Neuronal stem cell (in vitro differentiated cells): ENCODE measurements at places on chromosomes 3 and 15.

DNA sequence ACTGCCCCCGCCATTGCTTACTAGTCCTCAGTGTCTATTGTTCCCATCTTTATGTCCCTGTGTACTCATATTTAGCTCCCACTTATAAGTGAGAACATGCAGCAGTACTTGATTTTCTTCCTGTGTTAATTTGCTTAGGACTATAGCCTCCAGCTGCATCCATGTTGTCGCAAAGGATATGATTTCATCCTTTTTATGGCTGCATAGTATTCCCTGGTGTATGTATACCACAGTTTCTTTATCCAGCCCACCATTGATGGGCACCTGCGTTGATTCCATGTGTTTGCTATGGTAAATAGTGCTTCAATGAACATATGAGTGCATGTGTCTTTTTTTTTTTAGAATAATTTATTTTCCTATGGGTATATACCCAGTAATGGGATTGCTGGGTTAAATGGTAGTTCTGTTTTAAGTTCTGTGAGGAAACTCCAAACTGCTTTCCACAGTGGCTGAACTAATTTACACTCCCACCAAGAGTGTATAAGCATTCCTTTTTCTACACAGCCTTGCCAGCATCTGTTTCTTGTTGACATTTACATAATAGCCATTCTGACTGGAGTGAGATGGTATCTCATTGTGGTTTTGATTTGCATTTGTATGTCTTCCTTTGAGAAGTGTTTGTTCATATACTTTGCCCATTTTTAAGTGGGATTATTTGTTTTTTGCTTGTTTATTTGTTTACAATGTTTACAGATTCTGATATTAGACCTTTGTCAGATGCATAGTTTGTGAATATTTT is 53.7 kb downstream of the GALK2 start:
- no peak for DNase-seq

- no peak for DNase-seq
Observed at GRCh38 chr15:49406352-49407118, 16.5 kb upstream of the FGF7 start.

- DNase-seq: no peak
Observed at GRCh38 chr15:83299462-83299861, 15.0 kb upstream of the BNC1 start.

DNA sequence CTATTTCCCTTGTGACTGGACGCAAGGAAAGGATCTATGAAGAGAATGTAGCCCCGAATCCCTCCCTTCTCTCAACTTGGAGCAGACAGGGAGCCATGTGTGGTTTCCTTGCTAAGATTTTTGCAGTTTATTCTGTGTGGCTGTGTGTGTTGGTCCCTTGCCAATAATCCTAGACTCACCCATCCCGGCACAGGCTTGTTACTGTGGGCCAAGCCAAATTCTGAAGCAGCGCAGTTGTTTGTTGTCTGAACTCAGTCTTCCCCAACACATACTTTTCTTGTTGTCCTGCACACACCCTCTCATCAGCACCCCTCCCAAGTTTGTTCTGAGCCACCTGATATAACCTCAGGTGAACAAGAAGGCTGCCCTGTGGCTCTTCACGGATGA is 193.3 kb upstream of the CTDSPL start:
- no peak for DNase-seq

DNA sequence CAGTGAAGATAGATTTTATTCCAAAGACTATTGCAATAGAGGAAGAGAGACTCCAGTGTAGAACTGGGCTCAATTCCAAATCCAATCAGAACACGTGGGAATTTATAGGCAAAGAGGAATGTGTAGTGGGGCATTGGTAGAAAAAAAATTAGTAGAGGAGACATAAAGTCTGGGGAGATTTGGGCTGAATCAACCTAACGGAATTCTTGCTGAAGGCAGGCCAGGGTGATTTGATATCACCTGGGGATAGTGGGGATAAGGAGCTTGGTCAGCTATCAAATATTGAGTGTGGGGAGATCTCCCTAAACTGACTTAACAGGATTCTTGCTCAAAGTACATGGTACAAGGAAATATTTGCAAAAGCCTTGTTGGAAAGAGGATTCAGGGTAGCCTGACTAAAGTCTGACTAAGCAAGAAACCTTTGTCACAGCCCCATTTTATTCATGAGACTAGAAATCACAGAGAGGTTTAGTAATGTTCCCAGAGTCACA is 29.6 kb downstream of the SST start:
- DNase-seq: no peak

DNA sequence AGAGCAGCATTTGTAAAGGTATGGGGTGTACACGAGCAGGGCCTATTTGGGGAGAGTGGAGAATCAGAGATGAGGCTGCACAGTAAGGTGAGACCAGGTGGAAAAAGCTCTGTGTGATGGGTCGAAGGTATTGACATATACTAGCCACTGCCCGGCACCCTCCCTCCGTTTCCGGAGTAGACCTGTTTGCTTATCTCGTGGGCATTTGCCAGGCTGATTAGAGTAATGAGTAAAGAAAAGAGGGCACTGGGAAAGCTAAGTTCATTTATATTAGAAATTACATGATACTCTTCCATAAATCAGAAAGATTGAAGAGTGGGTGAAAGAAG is 46.2 kb upstream of the ATG7 start:
- no peak for DNase-seq

- DNase-seq: no peak
Observed at GRCh38 chr3:45477838-45478237, 89.5 kb downstream of the LARS2 start.

DNA sequence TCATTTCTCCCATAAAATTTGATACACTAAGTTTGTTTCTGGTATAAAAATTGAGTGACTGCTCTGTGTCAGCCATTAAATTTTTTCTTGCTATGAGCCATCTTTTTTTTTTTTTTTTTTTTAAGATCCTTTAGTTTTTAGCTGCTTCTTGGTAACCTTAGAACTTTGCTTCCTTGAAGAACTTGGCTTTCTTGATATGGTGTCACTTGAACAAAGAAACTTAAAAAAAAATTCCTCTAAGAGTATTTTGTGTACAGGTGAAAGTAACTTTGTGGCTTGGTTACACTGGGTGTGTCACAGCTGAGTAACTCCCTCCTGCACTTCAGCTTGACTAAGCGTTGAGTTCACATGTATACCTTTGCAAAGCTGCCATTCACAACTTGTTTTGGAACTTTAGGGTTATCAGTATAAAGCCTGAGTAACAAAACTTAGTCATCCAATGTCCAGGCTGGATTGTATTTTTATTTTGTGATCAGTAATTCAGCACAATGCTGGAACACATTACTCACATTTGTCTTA is 6.5 kb downstream of the CHD2 start:
- DNase-seq: no peak

- DNase-seq: no peak
Observed at GRCh38 chr3:55467099-55467498, 20.0 kb downstream of the WNT5A start.

DNA sequence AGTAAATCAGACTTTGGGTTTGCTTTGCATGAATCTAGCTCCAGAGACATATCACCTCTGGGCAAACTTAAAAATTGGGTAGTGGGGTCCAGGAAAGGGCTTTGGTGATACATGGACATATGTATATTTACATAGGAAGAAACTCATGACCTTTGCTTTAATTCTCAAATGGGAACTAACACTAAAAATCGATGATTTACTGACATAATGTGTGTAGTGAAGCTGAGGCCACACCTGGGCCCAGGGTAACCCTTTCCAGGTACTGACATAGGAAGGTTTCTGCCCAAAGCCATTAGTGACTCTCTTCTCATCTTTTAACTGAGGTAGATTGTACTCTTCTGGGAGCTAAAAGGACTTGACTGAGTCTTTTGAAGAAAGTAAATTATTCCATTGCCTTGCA is 411.2 kb upstream of the TBL1XR1 start:
- DNase-seq: no peak

GRCh38 chr15:70047386-70048197 is 50.1 kb downstream of the TLE3 start:
- DNase-seq: no peak

- DNase-seq: no peak
Observed at GRCh38 chr3:99365396-99365795, 273.0 kb upstream of the COL8A1 start.

DNA sequence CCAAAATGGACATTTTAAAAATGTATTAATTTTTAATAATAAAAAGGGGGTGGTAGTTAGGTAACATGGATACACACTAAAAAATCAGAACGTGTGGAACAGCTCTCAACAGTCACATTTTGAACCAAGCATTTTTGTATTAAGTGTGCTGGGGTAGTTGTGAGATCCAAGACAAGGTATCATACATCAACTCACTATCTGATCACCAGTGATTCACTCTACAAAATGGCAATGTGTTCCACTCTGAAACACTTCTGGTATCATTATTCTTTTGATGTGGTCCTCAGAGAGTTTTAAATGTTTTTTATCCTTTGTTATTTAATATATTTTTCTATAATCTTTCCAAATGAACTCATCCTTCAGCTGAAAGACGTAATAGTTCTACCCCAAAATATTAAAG is 5.4 kb downstream of the HACL1 start:
- DNase-seq: no peak

- DNase-seq: no peak
Observed at GRCh38 chr3:31240013-31240412, 292.7 kb upstream of the STT3B start.

- no peak for DNase-seq
Observed at GRCh38 chr3:99506-99905, 97.1 kb upstream of the CHL1 start.

- DNase-seq: no peak
Observed at GRCh38 chr3:72846166-72846565, 2.1 kb downstream of the SHQ1 start.

DNA sequence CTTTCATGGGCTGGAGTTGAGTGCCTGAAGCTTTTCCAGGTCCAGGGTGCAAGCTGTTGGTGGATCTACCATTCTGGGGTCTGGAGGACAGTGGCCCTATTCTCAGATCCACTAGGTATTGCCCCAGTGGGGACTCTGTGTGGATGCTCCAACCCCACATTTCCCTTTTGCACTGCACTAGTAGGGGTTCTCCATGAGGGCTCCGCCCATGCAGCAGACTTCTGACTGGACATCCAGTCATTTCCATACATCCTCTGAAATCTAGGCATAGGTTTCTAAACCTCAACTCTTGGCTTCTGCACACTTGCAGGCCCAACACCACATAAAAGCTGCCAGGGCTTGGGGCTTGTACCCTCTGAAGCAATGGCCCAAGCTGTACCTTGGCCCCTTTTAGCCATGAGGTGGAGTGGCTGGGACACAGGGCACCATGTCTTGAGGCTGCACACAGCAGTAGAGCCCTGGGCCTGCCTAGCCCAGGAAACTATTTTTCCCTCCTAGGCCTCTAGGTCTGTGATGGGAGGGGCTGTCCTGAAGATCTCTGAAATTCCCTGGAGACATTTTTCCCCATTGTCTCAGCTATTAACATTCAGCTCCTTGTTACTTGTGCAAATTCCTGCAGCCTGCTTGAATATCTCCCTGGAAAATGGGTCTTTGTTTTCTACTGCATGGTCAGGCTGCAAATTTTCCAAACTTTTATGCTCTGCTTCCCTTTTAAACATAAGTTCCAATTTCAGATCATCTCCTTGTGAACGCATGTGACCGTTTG is 6.0 kb upstream of the HACD2 start:
- DNase-seq: no peak
